NCI-H1694 treated with DMSO at 0.1 percent for 48 hours (cell line): ENCODE measurements at places on chromosomes 1 and 21.
A peak's percentile ranks its signal among the peaks of the same experiment; 100 is the strongest.

- no peak for DNase-seq
Measured at GRCh38 chr1:29230204-29230552, 556 bp downstream of the MECR start.

- peak; percentile 79 for DNase-seq
Measured at GRCh38 chr1:7117399-7118281, 332.4 kb downstream of the CAMTA1 start.

DNA sequence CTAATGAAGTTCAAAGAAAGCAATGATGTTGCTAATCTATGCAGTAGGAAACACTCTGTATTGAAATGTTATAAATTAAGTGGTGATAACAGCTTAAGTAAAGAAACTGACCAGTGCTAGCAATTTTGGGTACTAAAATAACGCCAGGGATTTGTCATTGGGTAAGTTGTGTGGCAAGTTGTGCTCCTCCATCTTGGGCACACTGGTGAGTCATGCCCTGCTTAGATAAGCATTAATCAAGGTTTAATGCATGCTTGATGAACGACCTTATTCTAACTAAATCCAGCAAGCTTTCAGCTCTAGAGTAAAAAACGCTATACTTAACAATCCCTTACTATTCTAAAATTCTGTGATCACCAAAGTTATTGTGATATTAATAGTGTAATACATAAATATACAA, 25.2 kb downstream of the VAMP4 start:
- no peak for DNase-seq

GRCh38 chr1:230243146-230243545, 176.1 kb downstream of the GALNT2 start:
- DNase-seq: no peak

DNA sequence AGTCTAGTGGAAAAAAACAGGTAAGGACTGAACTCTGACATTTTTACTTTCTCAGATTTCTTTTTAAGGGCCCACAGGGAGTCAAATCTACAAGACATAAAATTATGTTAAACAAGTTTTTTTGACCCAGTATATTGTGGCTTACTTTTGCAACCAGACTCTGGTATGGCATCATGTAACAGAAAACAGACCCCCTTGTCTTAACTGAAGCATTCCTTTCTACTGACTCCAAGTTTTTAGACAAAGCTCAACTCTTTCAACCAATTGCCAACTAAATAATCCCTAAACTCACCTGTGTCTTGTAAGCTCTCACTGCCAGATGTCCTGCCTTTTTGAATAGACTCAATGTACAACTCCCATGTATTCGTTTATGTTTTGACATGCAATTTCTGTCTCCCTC, 64.3 kb downstream of the FASLG start:
- DNase-seq: no peak

GRCh38 chr1:36824390-36824861, 209.9 kb downstream of the GRIK3 start:
- no peak for DNase-seq

DNA sequence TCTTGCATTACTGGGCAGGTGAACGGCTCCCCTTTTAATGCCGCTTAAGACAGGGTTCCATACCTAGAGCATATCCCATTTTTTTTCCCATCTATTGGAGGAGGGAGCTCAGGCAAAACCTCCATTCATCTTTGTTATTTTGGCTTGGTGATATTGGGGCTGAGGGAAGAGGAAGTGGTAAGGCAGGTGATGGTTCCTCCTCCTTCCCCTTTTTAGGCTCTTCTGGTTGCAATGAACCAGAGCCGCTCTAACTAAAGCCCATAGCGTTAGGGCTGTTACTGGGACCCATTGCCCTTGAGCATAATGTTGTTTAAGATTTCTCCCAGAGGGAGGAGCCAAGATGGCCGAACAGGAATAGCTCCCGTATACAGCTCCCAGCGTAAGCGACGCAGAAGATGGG, 21.1 kb downstream of the PYHIN1 start:
- DNase-seq: no peak

DNA sequence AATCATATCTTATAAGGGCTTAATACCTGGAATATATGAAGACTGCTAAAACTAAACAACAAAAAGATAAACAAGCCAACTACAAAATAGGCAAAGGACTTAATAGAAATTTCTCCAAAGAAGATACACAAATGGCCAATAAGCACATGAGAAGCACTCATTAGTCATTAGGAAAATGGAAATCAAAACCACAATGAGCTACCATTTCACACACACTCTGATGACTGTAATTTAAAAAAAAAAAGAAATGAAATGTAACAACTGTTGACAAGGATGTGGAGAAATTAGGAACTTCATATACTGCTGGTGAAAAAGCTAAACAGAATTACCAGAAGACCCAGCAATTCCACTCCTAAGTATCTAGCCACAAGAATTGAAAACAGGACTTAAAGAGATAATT, 374.2 kb upstream of the ZP4 start:
- no peak for DNase-seq
